ENCODE measurements at places on chromosomes 13 and 19.

DNA sequence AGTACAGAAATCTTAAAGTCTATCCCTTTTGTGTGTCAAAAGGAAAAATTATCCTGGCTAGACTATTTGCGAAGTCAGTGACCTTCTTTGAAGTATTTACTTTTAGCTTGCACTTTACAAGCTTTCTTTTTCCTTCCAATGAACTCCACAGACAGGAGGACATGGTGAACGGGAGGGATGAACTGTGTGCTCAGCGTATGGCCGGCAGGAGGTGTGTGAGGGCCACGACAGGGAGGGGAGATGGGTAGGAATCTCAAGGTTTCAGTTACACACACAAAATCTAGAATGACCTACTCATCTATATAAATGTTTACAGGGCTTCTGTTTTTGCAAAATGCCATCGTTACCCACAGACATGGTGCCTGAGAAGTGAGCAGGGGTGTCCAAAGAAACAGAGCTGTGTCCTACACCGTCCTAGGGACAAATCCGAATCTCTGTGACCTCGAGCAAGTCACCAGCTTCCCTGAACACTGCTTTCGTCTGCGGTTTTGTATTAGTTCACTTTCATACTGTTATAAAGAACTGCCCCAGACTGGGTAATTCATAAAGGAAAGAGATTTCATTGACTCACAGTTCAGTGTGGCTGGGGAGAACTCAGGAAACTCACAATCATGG is 537.2 kb downstream of the LIG4 start:
- DNase-seq = no peak

DNA sequence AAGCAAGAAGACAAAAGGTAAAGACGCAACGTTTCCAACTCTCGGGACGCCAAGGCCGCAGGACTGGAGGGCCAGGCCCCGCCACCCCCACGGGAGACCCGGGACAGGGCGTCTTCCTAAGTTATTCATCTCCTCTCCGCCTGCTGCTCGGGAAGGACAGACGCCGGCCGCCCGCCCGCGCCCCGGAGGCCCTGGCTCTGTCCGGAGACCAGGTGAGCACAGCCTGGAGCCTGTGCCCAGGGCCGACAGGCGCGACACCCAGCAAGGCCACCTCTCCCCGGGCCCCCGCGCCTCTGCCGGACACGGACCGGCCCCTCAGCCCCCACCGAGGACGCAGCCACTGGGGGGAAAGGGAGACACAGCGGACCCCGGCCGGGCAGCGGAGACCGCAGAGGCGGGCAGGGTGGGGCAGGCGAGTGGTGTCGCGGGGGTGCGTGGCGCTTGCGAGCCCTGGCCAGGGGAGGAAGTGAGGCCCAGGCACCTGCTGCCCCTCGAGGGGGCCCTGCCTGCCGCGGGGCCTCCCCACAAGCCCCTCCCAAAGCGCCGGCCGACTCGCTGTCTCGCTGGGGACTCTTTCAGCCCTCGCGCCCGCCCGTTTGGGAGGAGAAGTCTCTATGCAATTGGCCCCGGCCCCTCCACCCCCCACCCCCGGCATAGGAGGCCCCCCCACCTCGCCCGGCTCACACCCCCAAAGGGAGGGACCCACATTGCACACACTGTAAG is 17.2 kb downstream of the SMIM24 start:
- no peak for DNase-seq

- no peak for DNase-seq
Observed at GRCh38 chr13:46389457-46390451, 2.7 kb upstream of the RUBCNL start.

- no peak for DNase-seq
Observed at GRCh38 chr19:9986787-9987281, 23.5 kb downstream of the COL5A3 start.

DNA sequence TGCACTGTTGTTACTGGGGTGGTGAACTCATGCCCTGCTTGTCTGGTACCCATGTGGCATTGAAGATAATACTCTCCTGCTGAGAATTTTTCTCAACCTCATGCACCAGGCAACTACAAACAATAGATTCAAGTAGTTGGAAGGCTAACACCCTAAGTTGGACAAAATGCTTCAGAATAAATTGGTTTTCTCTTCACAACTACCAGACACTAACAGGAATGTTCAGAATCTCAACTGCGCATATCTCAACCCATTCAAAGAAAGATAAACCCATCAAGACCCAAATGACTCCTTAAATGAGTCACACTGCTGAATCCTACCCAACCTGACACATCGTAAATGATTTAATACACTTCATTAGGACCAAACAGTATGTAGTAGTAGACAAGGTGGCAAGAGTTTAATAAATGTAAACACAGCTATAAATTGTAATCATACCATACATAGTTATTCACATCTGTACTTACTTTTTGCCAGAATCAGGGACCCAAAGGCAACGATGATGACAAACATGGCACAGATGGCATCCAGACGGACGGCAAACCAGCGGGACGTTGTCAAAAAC is 227.4 kb downstream of the ABCC4 start:
- no peak for DNase-seq

- DNase-seq = no peak
Observed at GRCh38 chr13:77118134-77118533, 91.2 kb upstream of the FBXL3 start.

DNA sequence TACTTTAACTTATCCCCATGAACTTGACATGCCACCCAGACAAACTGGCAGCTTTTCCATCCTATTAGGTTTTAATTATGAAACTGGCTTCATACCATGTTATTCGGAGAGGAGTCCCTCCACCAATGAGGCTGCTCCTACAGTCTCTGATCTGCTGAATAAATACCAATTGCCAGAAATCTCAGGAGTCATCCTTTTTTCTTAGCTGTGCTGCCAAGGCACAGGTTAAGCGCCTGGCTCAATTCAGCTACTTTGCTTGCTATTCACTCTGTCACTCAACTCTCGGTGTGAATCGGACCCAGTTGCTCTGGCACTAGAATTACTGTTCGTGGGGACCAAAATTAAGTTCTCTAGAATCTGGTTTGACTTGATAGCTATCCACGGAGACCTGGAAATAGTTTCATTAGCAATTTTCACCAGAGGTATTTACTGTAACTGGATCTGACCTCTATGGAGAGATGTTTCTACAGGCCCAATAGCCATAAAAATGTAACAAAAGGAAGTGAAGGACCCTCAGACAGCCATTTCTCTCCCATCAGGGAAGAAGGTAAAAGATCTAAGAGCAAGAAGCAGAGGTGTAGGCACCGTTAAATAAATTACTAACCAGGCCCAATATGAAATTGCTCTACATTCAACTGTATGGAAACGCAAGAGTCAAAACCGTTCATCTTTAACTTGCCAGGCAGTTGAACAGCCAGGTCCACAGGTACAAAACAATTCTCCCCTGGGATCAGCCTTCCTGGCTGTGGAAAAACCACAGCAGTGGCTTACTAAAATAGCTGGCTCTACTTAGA is 5.4 kb downstream of the ZC3H4 start:
- DNase-seq = no peak

DNA sequence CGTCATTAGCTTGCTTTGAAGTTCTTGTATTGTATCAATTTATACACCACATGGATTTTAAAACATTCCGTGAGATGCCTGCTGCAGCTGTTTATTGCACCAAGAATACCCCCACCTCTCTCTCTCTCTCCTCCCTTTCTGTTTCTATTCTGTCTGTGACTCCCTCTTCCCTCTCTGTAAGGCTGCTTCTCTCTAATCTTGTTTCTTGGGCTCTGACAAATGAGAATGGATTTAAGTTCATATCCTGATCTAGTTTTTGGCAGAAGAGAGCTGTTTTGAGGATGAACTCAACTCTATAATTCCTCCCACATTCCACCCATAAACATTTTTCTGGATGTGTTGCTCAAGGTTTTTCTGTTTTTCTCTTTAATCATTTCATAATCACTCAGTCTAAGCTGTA is 144.3 kb upstream of the FRY start:
- DNase-seq = no peak

GRCh38 chr19:58350001-58350861 is 3.1 kb downstream of the A1BG start:
- DNase-seq = no peak

DNA sequence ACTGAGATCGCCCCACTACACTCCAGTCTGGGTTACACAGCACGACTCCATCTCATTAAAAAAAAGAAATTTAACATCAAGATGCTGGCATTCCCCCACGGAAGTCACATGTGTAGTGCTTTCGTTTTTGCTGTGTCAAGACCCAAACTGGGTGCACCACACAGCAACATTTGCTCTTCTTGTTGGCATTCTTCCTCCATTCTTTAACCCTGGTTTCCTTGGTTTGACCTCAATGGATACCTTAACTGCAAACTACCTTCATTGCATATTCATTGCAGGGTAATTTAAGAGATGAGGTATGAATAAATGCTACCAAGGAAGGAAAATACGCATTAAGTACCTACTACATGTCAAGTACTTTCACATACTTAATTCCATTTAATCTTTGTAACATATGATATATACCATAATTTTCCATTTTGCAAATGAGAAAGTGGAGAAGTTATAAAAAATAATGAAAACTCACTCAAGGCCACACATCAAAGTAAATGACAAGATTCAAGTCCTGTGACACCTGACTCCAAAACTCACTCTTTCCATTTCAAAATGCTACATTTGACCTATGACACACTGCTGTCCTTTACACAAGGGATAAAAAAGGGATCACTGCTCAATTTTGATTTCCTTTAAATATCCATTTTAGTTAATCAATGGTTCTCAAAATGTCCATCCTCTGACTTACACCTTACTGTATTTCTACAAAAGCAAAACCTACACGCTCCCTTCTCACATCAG is 59.2 kb downstream of the STK24 start:
- DNase-seq = no peak

DNA sequence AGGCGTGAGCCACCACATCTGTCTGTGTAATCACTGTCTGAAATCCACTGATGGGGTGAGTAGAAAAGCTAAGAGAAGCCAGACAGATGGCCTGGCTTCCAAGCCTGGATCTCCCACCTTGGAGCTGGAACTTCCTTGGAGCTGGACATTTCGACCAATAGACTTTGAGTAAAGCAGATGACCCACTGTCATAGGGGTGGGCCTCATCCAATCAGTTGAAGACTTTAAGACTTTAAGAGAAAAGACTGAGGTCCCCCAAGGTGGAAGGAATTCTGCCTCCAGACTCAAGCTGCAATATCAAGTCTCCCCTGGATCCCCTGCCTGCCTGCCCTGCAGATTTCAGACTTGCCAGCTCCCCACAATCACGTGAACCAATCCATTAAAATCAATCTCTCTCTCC is 20.7 kb downstream of the VSTM1 start:
- DNase-seq = no peak

DNA sequence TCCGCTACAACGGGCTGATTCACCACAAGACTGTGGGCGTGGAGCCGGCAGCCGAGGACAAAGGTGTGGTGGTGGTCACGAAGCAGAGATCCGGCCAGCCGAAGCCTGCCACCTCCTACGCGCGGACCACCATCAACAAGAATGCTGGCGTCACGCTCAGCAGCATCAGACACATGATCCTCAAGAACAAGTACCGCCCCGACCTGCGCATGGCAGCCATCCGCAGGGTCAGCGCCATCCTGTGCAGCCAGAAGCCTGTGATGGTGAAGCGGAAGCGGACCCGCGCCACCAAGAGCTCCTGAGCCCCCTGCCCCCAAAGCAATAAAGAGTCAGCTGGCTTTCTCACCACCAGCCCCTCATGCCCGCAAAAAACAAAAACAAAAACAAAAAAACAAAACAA is 34.4 kb downstream of the ZNF44 start:
- DNase-seq = no peak

GRCh38 chr13:59424661-59425060 is 739.1 kb downstream of the DIAPH3 start:
- DNase-seq = no peak

- DNase-seq = no peak
Observed at GRCh38 chr13:86920961-86921360, 750.2 kb upstream of the SLITRK5 start.

DNA sequence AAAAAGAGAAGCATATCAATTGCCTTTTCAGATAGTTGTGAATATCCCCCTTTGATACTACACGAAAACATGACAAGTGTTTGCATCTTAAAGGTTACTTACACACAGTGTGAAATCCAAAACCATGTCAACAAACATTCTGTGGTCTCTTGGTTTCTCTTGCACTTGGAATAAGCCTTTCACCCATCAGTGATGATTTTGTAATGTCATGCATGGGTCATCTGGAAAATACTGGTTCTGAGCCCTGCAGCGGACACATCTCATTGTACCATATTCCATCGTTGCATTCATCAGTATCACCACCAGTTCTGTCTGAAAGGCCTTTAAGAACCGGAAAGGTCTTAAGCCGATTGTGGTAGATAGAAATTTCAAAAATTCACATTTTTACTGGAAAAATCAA is 65.4 kb upstream of the SOX1 start:
- DNase-seq = no peak

- DNase-seq = no peak
Observed at GRCh38 chr19:5955636-5955935, 22.4 kb downstream of the RANBP3 start.

GRCh38 chr13:102597029-102597961 is 509 bp downstream of the TPP2 start:
- no peak for DNase-seq

- no peak for DNase-seq
Observed at GRCh38 chr19:13693889-13694288, 70.4 kb upstream of the MRI1 start.

GRCh38 chr19:55223291-55224037 is 5.1 kb downstream of the TMEM86B start:
- no peak for DNase-seq

- DNase-seq = no peak
Observed at GRCh38 chr13:92821324-92821723, 405.3 kb upstream of the GPC6 start.

- no peak for DNase-seq
Observed at GRCh38 chr13:78228940-78229339, 310.3 kb upstream of the EDNRB start.

All from ecto neural progenitor cell (in vitro differentiated cells).